ENCODE measurements at places on chromosomes 4 and X.
A peak's percentile ranks its signal among the peaks of the same experiment; 100 is the strongest.

DNA sequence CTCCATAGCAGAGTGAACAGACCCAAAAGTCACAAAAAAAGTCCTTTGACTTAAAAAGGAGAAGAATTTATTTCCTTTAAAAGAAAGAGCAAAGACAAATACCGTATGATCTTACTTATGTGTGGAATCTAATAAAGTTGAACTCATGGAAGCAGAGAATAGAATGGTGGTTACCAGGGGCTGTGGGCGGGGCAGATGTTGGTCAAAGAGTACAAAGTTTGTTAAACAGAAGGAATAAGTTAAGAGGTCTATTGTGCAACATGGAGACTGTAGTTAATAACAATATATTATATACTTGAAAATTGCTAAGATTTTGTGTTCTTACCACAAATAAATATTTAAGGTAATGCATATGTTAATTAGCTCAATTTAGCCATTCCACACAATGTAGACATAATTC lies 173.3 kb upstream of the S100G start:
- no peak for DNase-seq

- no peak for DNase-seq
Observed at GRCh38 chr4:32560306-32560705, 1840.1 kb downstream of the PCDH7 start.

- no peak for DNase-seq
Observed at GRCh38 chr4:54941994-54942552, 183.3 kb downstream of the KDR start.

DNA sequence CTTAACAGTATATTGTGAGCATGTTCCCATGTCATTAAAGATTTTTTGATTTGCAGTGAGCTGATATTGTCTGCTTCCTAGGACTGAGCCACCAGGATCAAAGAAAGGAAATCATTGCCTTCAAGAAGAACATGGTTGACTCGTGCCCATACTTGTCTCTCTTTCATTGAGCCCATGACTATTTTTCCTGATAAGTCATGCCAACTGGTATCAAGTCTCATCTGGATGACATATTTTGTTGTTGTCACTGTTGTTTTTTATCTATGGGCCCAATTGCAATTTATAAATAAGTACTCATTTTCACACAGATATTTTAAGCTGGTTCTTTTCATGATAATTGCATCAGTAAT lies 10.2 kb upstream of the RHOH start:
- no peak for DNase-seq

GRCh38 chr4:127251423-127251822 lies 381.3 kb upstream of the INTU start:
- DNase-seq = no peak

- no peak for DNase-seq
Observed at GRCh38 chr4:61375301-61375700, 175.2 kb downstream of the ADGRL3 start.

DNA sequence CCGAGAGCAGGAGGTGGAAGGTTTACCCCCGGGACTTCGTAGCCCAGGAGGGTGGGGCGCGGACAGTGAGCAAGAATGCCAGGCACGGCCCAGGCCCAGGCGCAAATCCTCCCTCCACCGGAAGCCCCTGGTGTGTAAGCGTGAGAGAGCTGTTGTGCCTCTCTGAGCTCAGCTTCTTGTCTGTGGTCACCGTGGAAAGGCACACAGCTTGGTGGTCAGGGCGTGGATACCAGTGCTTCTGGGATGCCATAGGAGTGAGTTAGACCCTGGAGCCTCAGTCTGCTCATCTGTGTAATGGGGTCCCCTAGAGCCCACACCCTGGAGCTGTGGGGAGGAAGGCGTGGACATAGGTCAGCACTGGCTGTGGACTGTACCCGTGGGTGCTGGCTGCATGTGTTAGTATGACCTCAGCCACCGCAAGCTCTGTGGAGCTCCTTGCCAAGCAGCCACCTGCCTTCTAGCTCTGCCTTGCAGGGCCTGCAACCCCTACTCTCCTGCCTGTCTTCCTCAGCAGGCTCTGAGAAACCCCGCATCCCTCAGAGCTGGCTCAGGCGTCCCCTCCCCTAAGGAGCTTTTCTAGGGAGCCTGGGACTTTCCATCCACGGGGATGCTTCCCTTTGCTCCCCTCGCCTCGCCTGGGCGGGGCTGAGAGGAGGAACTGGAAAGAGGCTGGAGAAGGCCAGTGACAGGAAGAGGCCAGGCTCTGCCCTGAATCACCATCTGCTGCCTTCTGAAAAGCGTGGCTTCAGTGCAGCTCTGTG lies 28.0 kb upstream of the AFAP1 start:
- no peak for DNase-seq

DNA sequence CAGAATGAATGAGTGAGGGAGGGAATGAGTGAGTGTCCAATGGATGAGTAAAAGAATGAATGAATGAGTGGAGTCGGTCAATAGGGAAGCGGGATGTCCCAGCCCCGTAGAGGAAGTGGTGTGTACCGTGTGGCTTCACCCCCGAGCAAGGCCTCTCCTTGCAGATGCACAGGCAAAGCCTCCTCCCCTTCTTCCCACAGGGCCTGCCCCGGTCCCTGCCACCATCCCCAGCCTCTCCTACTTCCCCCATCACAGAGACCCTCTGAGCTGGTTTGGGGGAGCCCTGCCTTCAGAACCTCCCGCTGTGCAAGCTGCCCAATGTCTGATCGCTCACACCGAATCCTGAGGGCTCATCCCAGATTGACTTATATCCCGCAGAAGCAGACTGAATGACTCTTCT lies 13.6 kb downstream of the HTRA3 start:
- DNase-seq = no peak

DNA sequence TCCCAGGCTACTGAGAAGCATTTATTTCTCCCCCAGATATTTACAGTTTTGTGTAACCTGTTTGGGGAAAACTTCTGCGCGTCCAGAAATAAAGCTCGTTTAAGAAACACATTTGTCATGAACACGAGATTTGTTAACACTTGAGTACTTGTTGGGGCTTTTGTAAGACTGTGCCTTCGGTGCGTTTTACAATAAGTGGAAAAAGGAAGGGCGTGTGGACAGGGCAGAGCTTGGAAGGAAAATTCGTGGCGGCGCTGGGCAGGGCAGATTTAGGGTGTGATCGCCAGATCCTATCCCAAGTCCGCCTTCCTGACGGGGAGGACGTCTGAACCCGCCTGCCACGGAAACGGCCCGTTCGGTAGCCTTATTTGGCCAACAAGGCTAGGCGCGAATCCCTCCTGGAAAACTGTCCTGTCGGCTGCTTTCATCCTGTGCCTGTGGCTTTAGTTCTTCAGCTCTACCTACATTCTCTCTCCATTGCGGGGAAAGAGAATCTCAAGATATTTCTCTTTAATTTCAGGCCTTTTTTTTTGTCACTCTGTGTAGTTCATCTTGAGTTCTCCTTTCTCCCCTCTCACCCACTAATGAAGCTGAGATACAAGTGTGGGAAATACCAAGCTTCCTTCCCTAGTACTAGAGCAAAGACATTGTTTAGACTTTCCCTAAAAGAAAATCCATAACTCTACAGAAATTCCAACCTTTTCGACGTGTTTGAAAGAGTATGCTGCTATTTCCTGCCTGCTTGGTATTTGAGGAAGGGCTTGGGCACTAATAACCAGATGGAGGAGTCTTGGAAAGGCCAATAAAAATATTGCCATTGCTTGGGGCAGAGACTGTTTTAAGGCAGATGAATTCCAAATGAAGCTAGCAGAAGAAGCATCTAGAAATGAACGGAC lies 982 bp downstream of the PDLIM5 start:
- peak; percentile 15 for DNase-seq

DNA sequence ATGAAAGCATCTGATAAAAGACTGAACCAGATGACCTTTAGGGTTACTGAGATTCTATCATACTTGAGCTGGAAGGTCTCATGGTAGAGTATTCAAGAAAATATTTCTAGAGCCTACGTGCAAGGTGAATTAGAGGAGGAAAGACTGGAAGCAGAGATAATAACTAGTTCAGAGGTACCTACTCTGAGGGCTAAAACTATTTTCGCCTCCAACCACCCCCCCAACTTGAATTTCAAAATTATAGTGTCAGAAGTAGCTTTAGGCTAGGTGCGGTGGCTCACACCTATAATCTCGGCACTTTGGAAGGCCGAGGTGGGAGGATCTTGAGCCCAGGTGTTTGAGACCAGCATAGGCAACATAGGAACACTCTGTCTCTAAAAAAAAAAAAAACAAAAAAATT lies 30.9 kb downstream of the NLGN3 start:
- no peak for DNase-seq

DNA sequence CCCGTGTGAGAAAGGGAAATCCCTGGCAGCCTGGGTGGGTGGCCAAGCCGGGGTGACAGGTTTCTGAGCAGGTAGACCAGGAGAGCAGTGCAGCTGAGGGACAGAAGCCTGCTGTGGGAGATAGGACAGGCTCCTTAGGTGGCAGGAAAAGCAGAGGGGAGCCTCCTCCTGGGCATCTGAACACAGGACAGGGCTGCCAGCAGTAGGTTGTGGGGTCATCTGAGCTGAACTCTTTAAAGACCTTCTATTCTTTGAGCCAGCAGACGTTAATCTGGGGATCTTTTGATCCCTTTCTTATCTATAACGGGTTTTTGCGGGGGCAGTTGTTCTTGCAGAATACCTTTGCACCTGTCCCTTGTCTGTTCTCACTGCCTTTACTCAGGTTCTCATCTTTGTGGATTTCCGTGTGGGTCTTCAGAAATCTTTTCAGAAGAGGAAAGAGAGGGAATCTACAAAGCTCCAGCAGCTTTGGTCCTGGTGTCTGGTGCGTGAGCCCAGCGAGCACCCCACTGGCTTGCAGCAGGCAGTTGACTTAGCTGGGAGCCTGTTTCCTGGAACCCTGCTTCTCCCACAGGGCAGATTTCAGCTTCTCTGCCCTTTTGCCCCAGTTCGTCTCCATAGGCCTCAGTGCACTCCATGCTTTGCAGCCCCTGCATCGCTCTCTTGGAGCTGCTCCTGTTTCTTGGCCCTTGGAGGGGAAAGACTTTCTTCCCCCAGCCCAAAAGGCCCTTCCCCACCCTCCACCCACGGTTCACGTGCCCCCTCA lies 35.8 kb upstream of the TADA2B start:
- no peak for DNase-seq

Data from CD14-positive monocyte (primary cell).